PC-9 (cell line): ENCODE measurements at places on chromosomes 2 and 18. TPM values are rescaled to one million over a fixed set of nuclear protein-coding genes. Genes with fewer than 3 reads are reported as not detected.

The SLC4A1AP gene
- total RNA-seq, result 18.5 and 22.7 TPM in 2 replicates

The ASB18 gene
- 0.46 TPM in 1 of 2 replicates, not detected in the other for total RNA-seq

The ACMSD gene
- not detected in 2 replicates for total RNA-seq

The LYG2 gene
- total RNA-seq, result not detected in 2 replicates

The MAP3K19 gene
- total RNA-seq, result not detected in 2 replicates

The KLF11 gene
- total RNA-seq, result 10.9 and 14.6 TPM in 2 replicates

The ACTG2 gene
- total RNA-seq, result not detected in 2 replicates
